Activated T-cell treated with anti-CD3 and anti-CD28 coated beads, Interleukin-2, amount 50 U/mL, for 48 hours (primary cell): ENCODE measurements at places on chromosomes 3 and 15.
A peak's percentile ranks its signal among the peaks of the same experiment; 100 is the strongest.

- no peak for DNase-seq
Measured at GRCh38 chr15:27589260-27589659, 509.9 kb downstream of the OCA2 start.

- DNase-seq, result no peak
Measured at GRCh38 chr15:59295261-59296001, 77.2 kb downstream of the MYO1E start.

- peak; percentile 75 for DNase-seq
Measured at GRCh38 chr15:76994001-76994400, 925 bp upstream of the PSTPIP1 start.

DNA sequence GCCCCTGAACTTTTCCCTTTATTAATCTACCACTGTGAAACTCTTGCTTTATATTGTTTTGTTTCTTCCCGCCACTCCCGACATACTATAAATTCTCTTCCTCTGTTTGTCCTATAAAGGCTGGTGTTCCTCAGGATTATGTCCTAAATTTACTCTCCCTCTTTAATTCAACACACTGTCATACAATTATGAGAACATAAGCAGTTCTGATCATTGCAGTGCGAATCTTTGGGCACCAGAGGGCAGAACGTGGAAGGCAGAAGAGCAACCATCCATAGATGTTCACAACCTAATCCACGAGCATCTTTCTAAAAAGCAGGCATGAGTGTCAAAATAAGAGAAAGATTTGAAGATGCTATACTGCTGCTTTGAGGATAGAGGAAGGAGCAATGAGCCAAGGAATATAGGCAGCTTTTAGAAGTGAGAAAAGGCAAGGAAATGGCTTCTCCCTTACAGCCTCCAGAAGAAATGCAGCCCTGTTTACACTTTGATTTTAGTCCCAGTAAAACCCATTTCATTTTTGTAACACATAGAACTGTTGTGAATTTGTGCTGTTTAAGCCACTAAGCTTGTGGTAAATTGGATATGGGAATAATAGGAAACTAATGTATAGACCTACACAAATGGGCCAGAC lies 179.4 kb downstream of the GBE1 start:
- DNase-seq, result peak; percentile 22

GRCh38 chr15:88073391-88073691 lies 183.2 kb downstream of the NTRK3 start:
- no peak for DNase-seq

- no peak for DNase-seq
Measured at GRCh38 chr15:36877294-36877693, 223.1 kb downstream of the MEIS2 start.

GRCh38 chr3:138366006-138366759 lies 17.8 kb downstream of the MRAS start:
- no peak for DNase-seq
